ENCODE measurements at places on chromosomes 16 and 17.
A peak's percentile ranks its signal among the peaks of the same experiment; 100 is the strongest.

DNA sequence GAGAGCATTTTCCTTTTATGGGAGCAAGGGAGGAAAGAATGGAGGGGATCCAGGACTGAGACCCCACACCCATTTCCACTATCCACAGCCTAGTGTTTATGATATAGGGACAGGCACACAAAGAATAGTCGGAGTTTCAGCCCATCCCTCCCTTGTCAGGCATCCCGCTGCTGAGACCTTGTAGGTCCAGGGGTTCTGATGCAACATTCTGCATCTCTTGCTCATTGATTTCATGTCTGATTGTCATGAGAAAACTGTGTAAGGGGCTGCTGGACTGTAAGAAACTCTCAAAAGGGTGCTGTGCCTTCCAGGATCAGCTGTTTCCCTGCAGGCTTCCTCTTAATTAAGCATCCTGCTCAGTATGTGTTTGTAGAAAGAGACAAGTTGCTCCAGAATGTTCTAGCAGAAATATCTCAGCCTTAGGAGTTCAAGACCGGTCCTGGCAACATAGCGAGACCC is 5.3 kb upstream of the POLR3E start:
- no peak for DNase-seq

DNA sequence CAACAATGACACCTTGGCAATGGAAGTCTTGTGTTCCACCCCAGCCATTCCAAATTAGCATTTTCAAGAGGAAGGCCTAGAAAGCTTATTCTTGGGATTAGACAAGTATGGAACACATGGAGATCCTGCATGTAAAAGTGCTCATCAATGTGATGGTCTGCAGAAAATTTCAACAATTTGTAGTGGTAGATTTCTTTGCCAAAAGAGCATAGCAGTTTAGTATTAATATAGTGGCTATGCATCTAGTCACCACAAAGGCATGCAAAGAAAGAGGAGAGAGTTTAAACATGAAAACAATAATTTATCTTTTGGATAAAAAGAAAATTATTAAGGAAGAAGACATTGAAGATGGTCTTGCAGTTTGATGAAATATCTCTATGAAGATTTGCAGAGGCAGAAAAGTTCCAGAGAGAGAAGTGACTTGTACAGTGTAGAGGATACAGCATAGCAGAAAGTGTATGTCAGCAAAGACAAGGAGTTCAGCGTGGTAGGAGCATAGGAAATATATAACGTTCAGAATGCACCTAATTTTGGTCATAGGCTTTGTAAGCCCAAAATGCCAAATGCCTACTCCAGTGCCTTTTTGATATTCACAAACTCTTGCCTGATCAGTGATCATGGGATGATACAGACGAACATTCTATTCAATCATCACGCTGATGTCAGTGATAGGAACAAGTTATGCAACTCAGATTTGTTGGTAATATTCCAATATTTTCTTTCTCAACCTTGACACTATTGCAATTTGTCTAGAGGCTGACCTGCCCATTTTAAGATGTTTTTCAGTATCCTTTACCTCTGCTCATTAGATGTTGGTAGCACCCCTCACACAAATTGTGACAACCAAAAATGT is 727.9 kb upstream of the SOX9 start:
- no peak for DNase-seq

DNA sequence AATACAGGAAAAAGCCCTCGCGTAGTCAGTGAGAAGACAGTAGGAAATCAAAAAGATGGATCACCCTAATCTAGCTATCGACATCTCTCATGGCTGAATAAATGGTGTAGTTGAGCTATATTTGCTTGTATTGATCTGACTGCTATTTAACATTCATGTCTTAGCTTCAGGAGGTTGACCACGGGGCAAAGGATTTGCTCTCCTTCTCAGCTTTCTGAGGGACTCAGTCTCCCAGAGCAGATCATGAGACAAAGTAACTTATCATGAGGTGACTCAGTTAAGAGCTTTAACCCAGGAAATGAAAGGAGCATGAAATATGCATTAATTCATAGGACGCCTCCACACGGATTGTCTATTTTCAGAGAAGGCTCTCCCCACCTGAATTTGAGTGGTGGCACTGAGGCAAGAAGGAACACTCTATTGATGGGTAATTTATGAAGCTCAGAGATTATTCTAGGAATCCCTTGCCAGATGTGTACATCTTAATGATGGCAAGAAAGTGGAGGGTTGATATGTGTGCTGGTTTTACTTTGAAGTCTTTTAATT is 608 bp downstream of the RBFOX1 start:
- no peak for DNase-seq

- DNase-seq, result no peak
Measured at GRCh38 chr17:76549215-76549518, 9.3 kb downstream of the PRCD start.

DNA sequence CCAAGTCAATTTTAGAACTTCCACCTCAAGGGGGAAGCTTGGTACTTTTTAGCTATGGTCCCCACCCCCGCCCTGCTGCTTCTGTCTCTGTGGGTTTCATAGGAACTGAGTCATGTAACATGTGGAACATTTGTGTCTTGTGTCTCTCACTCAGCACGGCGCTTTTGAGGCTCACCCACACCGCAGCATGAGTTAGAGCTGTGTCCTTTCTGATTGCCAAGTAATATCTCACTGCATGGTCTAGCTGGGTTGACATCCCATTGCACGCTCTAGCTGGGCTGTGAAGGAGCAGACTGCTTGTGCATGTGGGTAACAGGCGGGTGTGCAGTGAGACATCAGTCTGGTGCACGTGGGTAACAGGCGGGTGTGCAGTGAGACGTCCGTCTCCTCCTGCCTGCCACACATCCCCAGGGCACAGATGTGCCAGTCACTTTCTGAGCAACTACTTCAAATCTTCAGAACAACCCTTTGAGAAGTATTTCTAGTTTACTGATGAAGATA is 26.4 kb upstream of the SLC7A5 start:
- peak; percentile 59 for DNase-seq

- no peak for DNase-seq
Measured at GRCh38 chr16:22326771-22327445, 29.7 kb downstream of the POLR3E start.

DNA sequence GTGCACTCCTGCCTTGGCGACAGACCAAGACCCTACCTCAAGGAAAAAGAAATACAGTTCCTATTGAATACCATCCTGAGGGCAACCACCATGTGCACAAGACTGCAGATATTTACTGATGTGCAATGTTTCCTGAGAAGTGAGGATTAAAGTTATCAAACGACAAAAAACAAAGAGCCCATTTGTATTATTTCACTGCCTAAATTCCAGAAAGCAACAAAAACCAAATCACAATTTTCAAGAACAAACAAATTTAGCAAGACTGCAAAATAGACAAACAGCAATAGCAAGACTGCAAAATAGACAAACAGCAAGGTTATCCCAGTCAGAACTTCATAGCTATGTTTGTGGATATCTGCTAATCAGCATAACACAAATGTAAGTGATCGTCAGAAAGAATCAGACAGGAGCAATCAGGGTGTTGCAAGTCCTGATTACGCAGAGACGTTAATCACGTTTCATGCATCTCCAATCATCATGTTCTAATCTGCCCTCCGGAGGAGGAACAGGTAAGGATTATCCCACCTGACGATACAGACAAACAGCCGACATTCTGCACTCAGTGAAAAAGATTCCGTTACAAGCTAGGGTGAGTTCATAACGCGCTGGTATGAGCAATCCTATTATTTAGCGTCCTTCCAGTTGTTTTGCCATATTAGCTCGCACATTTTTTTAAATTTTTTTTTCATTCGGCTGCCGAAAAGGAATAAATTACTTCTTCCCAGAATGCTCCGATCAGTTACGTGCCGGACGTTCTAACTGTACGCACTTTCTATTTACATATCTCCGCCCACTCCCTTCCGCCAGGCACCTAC is 2.9 kb downstream of the TMEM107 start:
- peak; percentile 96 for DNase-seq

GRCh38 chr16:68070249-68070730 is 14.9 kb upstream of the NFATC3 start:
- no peak for DNase-seq

GRCh38 chr17:77867308-77867781 is 91.2 kb upstream of the TNRC6C start:
- no peak for DNase-seq

DNA sequence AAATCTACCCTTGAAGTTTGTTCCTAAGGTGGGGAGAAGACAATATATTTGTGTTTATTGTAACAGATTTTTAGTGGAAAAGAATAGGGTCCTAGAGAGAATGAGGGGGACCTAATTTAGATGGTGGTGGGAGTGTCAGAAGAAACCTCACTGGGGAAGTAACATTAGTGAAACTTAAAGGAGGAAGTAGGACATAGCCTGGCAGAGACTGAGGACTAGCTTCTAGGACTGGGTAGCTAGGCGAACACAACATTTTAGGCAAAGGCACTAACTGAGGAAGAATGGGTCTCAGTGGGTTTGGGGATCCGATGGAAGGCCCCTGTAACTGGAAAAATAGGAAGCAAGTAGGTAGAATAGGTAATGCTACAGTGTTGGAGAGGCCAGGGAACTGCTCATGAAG is 4.2 kb upstream of the ARL2BP start:
- DNase-seq, result no peak

DNA sequence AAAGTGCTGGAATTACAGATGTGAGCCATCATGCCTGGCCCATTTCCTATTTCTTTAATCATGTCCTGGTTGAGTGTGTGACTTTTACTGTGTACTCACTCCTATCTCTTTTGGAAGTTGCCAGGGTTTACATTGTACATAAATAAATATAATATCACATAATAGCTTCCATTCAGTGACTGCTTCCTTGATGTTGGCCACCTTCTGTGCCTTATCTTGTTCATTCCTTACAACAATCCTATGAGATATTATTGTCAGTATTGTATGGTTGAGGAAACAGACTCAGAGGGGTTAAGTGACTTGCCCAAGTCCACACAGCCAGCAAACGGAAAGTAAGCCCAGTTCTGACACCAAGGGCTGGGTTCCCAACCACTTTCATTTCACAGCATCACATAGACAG is 16.9 kb downstream of the TMC5 start:
- no peak for DNase-seq

DNA sequence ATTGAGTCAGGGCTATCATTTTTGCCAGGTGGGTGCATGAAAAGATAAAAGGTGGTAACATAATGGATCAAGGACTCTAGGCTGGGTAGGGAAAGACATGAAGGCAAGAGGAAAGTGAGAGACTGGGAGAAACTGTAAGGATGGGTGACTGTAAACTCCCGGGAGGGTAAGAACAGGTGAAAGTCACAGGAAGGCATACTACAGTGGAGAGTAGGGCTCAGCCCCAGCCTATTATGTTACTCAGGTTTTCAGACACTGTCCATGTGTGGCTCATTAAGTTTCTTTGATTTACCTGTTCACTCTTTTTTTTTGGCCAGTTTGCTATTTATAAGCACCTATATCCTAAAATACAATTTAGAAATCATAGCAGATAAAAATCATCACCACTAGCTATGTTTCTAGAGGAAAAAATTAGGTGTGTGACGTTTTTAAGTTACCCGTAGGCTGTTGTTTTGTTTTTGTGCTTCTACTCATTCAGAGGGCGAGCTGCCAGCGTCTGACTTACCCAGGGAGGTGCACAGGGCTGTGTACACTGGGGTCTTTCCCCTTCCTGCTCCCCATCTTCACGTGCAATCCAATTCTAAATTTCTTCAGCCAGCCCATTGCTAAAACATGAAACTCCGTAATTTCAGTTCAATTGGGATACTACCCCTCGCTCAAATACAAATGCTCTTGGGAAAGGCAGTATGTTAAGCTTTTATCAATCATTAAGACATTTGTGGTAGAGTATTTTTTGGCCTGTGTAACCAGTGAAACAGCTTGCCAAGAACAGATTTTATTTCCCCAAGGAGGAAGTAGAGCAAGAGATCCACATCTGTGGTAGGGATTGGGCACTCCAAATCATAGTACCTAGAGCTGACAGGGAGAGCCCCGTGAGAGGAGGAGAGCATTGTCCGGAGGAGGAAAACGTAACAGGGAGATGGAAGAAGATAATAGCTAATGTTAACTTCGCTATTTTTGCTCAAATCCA is 21.7 kb upstream of the VWA3A start:
- no peak for DNase-seq

- no peak for DNase-seq
Measured at GRCh38 chr16:49471038-49471727, 97.6 kb downstream of the C16orf78 start.

DNA sequence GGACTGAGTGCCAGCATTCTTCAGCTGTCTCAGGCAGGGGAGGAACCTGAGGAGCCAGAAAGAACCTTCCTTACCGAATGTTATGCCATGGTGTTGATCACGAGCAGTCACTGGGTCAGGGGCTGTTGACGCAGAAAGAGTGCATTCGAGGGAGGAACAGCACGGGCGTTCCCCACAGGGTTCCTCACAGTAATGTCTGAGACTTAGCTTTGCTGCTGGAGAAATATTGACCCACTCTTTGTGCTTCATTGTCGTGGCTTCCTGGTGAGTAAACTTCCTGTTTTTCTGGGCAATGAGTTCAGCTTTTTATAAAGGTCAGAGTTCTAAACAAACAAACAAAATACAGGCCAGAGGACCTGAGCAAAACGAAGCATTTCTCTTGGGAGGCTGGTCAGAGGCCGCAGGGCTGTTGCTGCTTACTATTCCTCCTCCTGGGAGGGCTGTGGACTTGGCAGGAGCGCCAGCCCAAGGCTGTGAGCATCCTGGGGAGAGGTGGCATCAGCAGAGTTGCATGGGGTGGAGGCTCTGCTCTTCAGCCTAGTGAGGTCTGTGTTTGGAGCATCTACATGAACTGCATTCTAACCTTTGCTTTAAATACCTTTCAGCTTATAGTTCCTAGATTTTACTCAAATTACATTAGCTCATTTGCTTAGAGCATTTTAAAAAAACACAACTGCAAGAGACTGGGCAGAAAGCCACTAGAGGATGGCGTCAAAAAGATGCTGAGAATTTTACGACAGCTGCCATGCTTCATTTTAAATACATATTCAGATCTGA is 143.1 kb upstream of the CACNG5 start:
- peak; percentile 62 for DNase-seq

- DNase-seq, result no peak
Measured at GRCh38 chr17:51486091-51486490, 225.7 kb downstream of the UTP18 start.

All from brain microvascular endothelial cell (primary cell).